ENCODE measurements at places on chromosomes 1 and 21.

DNA sequence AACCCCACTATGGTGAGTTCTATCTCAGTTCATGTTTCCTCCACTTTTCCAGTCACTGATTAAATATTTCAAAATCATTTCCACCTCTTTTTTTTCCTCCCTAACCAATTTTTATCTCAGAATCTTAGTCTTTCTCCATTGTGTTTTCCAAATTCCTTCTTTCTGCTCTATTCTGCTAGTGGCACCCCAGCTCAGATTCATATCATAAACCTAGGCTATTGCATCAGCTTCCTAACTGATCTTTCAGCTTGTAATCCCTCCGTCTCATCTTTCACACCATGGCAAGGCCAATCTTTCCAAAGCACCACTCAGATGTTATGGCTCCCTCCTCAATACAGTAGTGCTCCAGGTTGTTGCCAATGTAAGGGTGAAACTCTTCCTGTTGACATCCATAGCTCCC is 631.9 kb downstream of the PLPP3 start:
- DNase-seq: no peak

DNA sequence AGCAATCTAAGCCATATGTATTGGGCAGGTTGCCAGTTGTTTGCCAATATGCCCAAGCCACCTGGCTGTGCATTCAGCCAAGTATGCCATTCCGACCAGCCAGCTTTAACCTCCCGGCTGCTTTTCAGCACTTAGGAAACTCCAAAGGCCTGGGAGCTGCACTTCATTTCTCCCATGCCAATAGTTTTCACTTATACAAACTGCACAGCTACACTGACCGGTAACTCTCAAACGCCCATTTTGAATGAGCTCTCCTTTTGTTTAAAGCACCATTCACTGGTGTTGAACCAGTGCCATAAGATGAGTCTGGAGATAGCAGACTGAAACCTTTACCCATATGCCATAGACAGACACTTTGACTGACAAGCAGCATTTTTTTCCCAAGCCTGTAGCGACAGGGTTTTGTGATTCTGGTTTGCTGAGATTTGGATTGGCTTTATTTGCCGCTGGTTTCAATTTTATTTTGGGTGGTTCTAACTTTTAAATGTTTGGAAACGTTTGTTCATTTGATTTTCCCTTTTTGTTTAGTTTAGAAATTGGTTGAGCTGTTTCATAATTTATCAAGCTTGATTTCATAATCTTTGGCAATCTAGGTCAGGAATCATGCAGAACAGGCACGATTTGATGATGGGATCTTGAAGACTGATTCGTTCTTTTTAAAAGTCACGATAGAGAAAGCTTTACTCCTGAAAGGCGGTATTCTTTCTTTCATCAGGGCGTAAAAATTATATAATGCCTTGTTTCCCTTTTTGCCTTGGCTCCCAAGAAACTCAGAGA is 144.6 kb downstream of the NFIA start:
- peak; percentile 96 for DNase-seq

- DNase-seq: no peak
Observed at GRCh38 chr1:240210026-240210425, 118.3 kb downstream of the FMN2 start.

- no peak for DNase-seq
Observed at GRCh38 chr1:213670692-213671023, 317.1 kb upstream of the PROX1 start.

GRCh38 chr1:54399765-54400164 is 6.4 kb downstream of the SSBP3 start:
- DNase-seq: no peak

DNA sequence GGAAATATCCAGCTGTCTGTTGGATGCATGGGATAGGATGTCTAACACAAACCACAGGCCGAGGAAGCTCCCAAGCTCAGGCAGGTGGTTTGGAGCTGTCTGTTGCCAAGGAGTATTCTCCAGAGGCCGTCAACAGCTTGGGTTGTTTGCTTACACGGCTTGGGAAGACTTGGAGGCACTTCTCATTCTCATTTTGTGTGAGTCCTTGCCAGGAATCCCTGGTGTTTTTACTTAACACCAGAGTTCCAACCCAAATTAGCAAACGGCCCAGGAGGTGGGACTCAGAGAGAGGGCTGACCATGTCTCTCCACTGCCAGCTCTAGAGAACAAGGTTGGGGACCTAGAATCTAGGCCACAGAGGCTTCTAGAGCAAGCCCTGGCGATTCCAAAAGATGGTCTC is 72.7 kb upstream of the FAM20B start:
- no peak for DNase-seq

GRCh38 chr21:38927776-38928175 is 122.0 kb downstream of the ETS2 start:
- no peak for DNase-seq

DNA sequence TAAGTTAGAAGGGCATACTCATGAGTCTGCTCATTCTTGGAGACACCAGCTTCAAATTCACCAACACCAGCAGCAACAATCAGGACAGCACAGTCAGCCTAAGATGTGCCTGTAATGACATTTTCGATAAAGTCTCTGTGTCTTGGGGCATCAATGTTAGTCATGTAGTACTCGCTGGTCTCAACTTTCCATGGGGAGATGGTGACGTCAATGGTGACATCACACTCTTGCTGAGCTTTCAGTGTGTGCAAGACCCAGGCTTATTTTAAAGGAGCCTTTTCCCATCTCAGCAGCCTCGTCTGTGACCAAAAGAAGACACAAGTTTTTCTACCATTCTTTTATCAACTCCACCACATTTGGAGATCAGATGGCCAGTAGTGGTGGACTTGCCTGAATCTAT is 75.5 kb downstream of the SERINC2 start:
- no peak for DNase-seq

- no peak for DNase-seq
Observed at GRCh38 chr21:34792504-34793089, 123.8 kb downstream of the CLIC6 start.

DNA sequence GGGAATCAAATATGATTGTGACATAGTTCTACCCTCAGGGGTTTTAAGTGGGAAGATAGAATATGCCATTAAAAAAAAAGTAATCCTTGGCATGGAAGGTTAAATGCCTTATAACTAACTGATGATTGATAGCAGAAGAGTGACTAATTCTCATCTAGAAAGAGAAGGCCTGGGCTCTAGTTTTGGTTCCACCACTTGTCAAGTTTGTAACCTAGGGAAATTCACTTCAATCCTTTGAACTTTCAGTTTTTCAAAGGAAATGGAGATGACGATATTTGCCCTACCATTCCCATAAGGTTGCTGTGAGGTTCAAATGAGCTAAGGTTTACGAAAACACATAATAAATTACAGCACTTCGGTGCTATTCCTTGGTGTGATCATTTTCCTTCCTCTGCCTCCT is 88.5 kb downstream of the GPR88 start:
- no peak for DNase-seq

- DNase-seq: peak; percentile 98
Observed at GRCh38 chr1:202010180-202011015, at the start of gene ELF3. Gene ELF3, plus strand, starts transcription at chr1:202010587. Its CDS starts 550 bp downstream, at chr1:202011137.

DNA sequence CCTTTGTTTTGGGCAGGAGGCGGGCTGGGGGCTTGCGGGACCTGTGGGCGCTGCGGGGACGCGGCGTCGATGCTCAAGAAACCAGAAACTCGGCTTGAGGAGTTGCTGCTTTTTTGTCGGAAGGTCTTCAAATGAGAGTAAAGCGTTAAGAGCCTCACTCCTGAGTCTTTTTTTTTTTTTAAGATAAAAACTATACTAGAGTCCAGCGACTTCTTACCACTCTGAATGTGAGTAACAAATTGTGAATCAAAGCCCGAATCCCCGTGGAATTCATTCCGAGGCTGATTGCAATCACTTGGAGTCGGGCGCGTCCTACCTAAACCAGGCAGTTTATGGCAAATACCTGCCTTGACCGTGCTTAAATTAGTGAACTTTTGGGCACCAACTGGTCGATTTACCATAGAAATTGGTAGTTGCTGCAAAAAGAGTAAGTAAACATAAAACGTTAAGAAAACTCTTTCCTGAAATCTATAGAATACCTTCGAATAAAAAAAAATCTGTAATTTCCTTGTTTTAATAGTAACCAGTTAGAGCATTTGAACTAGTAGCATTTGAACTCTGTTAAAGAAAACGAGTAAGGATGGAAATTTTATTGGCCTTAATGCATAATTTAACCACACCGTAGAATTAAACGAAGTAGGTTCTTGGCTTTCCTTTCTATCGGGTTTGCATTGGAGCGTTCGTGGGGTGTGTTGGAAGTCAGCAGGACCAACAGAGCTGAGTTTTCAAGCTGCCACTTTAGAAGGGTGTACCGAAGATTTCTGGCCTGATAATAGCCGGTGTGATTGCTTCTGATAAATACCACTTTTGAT is 769 bp downstream of the GPSM2 start:
- peak; percentile 44 for DNase-seq

- DNase-seq: peak; percentile 92
Observed at GRCh38 chr1:91404151-91405012, at the start of gene HFM1. Gene HFM1, minus strand, starts transcription at chr1:91404837. Its CDS starts 3,755 bp downstream, at chr1:91401082.

DNA sequence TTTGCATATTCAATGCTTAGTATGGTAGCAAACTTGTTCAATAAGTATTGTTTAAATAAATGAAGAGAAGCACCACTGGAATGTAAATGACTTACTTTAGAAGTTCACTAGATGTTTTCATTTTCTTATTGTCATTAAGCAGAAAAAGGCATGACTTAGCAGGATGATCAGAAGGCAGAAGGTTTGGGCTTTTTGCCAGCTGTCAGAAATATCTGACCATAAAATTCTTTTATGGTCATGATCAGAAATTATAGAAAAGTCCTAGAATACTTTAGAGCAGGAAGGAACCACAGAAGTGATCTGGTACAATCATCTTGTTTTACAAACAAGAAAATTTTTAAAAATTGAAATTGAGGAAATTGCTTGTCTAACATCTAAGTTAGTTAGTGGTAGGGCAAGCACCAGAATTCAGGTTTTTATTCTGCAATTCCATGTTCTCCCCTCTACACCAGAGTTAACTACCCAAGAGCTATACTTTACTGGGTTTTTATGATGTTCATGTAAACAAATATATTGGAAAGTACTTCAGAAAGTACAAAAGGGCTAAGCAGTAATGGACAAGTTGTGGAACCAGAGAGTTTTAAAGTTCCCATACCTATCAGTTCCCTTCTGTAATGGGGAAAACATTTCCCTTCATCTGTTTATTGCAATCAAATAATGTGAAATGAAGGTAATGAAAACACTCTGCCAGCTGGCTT is 10.1 kb downstream of the FMO5 start:
- no peak for DNase-seq

DNA sequence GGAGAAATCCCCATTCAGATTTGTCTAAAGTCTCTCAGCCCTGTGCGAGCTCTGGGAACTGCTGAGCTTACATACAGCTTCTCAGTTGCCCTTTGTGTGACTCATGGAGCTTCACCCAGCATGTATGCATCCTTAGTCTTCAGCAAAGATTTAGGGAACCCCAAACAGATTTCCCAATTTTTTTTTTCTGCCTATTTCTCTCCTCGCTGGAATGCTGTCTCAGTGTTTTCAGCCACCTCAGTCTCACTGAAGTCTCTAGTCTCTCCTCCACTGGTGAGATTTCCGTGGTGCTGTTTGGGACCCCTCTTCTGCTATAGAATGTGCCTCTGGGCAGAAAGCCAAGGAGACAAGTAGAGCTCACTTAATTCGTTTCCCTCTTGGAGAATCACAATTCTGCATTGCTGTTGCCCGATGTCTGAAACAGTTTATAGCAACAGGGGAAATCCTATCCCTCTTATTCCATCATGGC is 28.1 kb upstream of the TXLNA start:
- DNase-seq: no peak

DNA sequence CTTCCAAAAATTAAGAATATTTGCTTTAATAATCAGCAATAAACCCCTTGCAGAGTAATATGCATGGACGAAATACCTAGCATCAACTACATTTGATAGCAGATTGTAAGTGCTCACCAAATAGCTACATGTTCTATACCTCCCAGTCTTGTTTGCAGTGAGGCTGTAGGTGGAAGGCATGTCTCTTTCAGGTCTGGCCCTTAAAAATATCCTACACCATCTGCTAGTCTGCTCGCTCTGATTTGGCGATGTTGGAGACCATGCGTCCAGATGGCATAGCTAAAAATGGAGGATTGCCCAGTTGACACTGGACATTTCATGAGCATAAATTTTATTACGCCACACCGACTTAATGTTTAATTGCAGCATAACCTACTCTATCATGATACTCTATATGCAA is 47.1 kb downstream of the SSX2IP start:
- no peak for DNase-seq

DNA sequence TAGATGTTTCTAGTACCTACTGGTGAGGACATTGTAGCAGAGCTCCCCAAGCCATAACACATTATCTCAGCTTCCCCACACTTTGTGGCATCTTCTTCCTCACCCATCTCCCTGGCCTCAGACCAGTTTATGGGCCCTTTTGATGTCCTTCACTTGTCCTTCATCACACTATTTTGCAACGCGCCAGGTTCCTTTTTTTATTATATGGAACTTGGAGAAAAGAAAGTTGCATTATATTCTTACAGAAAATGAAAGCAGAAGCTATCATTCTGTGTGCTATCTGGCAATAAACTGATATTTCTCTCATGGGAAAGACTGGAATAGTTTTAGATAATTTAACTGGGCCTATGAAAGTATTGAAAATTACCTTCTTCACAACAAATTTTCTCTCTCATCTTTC is 196.9 kb upstream of the ETV3 start:
- no peak for DNase-seq

GRCh38 chr1:205351984-205352713 is 4.6 kb downstream of the KLHDC8A start:
- peak; percentile 71 for DNase-seq

- no peak for DNase-seq
Observed at GRCh38 chr1:214718724-214719123, 115.7 kb downstream of the CENPF start.

DNA sequence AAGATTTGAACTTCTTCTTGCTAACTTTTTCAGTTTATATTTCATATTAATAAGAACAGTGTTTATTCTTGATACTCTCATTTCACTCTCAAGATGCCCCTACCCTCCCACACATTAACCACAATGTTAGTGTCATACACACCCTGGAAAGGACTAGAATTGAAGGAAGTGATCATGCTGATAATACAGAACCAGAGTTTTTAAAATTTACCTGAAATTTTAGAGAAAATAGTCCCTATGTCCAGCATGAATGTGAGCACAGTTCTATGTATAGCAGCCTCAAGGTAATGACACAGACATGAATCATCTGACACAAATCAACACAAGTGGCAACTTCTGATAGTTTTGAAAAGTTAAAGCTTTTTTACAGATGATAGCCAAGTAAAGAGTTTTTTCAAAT is 26.0 kb downstream of the RGS1 start:
- DNase-seq: no peak

DNA sequence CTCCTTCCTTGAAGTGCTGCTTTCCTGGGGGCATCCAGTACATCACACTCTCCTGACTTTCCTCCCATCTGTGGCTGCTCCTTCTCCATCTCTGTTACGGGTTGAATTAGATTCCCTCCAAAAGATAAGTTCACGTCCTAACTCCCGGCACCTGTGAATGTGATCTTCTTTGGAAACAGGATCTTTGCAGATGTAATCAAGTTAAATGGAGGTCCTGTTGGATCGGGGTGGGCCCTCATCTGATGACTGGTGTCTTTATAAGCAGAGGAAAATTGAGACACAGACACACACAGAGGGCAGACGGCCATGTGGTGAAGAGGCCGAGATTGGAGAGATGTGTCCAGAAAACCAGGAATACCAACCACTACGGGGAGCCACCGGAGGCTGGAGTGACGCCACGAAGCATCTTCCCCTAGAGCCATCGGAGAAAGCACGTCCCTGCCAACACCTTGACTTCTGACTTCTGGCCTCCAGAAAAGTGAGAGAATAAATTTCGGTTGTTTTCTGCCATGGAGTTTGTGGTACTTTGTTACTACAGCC is 36.0 kb downstream of the ZBTB18 start:
- DNase-seq: no peak

All from NCI-H510A treated with DMSO at 0.1 percent for 48 hours (cell line).